ENCODE measurements at places on chromosomes 16 and 17. TPM values are rescaled to one million over a fixed set of nuclear protein-coding genes. Genes with fewer than 3 reads are reported as not detected.

DNA sequence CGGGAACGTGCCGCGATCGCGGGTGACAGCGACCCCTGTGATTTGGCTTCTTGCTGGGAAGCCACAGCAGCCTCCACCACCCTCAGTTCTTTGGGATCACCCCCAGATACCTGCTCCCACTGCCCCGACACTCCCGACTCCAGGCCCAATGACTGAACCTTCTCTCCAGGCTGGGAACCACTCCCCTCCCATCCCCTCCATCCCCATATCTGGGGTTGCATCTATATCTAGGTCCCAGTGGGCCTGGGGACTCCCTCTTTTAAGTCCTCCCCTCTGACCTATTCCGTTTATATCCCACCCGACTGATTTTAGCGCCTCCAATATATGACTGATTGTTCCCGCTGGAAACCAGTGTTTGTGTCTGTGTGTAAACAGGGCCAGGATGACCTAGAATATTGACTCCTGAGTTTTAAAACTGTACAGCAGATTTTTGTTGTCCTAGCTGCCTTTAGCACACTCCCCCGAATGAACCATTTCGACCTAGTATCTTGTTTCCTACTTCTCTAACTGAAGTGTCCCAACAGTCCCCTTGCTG is 667 bp downstream of the PSMD3 start:
- no peak for ATAC-seq

DNA sequence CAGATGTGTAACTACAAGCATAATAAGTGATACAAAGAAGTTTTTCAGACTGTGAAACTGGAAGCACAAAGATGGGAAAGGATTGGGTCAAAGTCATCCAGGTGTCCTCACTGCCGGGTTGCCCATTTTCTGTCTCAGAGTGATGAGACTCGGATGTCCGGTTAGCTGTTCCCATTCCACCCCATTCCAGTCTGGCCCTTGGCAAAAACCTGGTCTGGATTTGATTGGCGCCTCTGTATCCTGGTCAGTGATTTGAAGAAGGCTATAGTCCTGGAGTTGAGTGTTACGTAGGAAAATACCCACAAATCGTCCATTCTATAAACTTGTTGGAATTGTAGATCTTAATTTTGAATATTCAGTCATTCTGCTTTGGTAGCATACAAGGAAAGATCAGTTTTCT is 19.9 kb upstream of the PHKG2 start:
- ATAC-seq = no peak

Gene RUNDC3A
- total RNA-seq = 1.5 TPM

- no peak for ATAC-seq
These were observed 777.8 kb upstream of the EEF2KMT start for GRCh38 chr16:5875416-5875815.

Gene GRB2
- total RNA-seq = 113 TPM

GRCh38 chr17:72516772-72517399 is 396.1 kb downstream of the SOX9 start:
- ATAC-seq = no peak

Gene AOC2
- total RNA-seq = 1.4 TPM

- ATAC-seq = no peak
These were observed 10.8 kb downstream of the CDH5 start for GRCh38 chr16:66377324-66377723.

- ATAC-seq = no peak
These were observed 35.8 kb downstream of the TEKT5 start for GRCh38 chr16:10658943-10659342.

Gene PRSS22
- total RNA-seq = 2.7 TPM

Gene MRM3
- total RNA-seq = 31.9 TPM

Gene RTN4RL1
- 0.72 TPM for total RNA-seq

- ATAC-seq = no peak
These were observed 271.3 kb downstream of the PARN start for GRCh38 chr16:14358697-14359305.
